Activated CD8-positive, alpha-beta memory T cell treated with anti-CD3 and anti-CD28 coated beads for 1 hour (primary cell): ENCODE measurements at places on chromosomes 3 and 15.
A peak's percentile ranks its signal among the peaks of the same experiment; 100 is the strongest.

GRCh38 chr3:46010519-46011113 is 15.0 kb upstream of the FYCO1 start:
- no peak for DNase-seq

DNA sequence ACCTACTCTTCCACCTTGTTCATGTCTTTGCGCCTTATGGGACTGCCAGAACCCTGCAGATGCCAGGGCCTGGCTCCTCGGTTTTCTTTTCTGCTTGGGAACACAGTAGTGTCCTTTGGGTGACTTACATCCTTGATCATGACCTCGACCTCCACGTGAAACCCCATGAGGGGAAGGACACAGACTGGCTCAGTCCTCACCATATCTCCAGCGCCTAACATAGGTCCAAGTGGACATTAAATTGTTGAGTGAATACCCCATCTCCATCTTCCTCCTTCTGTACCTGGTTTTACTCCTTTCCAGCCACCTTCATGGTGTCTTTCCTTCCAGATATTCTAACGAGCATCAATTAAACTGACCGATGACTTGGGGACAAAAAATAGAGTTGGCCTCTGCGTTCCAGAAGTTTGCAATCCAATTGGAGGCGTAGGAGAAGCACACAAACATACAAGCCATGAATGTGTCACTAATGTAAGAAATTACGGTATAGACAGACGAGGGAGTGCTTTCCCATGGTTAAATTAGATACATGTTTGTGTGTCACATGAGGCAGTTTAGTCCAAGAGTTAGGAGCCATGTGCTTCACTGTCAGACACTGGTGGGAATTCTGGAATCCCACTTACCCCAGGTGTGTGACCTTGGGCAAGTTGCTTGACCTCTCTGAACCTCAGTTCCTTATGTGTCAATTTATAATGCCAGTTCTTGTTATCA is 907 bp upstream of the HERC1 start:
- DNase-seq, result no peak

- no peak for DNase-seq
These were observed 9.6 kb downstream of the KLF15 start for GRCh38 chr3:126347543-126348161.

- DNase-seq, result no peak
These were observed 18.1 kb upstream of the DOCK3 start for GRCh38 chr3:50656417-50657195.

GRCh38 chr15:52247461-52247860 is 48.1 kb downstream of the MYO5C start:
- DNase-seq, result no peak

DNA sequence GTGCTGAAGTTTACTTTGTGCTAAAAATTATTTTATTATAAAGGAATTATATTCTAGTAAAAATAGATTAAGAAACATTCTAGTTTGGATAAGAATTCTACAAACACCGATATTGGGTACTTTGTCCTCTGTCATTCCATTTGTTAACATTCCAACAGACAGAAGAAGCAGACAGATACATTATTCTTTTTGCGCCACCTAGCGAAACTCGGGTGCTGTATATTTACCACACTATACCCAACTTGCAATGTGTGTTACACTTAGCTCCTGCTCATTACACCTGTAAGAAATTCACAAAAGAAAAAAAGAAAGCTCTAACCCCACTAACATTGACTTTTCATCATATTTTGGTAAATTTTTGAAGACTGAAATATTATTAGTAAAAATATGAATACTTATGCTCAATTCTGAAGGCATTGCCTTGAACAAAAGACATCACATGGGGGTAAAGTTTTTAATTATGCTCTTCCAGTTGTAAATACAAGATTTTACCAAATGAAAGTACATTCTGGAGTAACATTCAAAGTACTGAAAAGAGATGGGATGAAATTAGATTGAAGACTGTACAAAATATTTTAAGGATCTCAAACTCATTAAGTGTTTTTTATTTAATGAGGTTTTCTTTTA is 136.5 kb upstream of the MLF1 start:
- peak; percentile 3 for DNase-seq

- no peak for DNase-seq
These were observed 583.4 kb upstream of the SGO1 start for GRCh38 chr3:20769430-20769829.

DNA sequence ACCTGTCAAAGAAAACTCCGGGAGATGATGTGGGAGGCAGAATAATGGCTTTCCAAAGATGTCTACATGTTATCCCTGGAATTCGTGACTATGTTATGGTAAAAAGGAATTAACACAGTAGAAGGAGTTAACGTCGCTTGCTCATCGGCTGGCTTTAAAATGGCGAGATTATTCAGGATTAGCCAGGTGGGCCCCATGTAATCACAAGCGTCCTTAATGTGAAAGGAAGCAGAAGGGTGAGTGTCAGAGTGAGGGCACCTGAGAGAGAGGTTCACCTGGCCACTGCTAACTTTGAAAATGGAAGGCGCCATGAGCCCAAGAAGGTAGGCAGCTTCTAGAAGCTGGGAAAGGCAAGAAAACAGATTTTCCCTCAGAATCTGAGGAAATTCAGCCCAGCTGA is 557.2 kb downstream of the EPHB1 start:
- DNase-seq, result no peak

DNA sequence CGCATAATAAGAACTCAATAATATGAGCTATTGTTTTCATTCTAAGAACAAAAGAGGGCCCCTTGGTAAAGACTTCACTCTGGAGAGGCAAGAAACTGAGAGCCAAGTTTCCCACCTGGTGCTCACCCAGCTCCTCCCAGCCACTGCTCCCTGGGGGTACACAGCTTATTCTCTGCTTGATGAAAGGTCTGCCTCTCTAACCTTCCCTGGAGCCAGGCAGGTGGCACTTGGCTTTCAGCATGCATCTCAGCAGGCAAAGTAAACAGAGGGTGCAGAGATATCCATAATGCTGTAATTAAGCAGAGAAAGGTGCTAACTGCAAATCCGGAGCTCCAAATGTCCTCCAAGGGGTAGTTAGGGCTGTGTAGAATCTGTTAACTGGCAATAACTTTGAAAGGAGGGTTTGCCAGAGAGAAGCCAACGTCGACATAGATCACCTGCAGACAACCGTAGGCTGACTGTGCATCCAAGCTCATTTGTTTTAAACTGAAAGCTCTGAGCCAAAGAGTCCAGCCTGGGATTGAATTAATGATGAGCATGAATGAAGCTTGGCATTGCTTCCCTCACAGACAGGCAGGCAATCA is 159.6 kb upstream of the PROK2 start:
- no peak for DNase-seq

GRCh38 chr3:173943264-173943663 is 545.7 kb downstream of the NLGN1 start:
- DNase-seq, result no peak

- DNase-seq, result no peak
These were observed 2.2 kb downstream of the EID1 start for GRCh38 chr15:48880070-48880634.

DNA sequence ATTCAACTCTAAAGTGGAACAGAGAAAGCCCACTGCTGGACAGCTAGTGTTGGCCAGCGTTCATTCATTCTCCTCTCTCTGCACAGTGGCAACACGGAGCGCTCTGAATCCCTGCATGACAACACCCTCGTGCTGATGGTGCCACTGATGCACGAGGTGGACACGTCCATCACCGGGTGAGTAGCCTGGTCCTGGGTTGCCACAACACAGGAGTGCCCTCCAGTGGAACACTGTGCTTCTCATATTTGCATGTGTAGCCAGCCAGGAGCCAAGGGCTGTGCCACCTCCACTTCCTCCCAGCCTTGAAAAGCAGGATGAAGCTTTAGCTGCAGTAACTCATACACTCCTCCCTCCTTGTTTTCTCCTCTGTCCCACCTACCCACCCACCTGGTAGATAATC is 120.0 kb upstream of the CTDSPL start:
- no peak for DNase-seq

DNA sequence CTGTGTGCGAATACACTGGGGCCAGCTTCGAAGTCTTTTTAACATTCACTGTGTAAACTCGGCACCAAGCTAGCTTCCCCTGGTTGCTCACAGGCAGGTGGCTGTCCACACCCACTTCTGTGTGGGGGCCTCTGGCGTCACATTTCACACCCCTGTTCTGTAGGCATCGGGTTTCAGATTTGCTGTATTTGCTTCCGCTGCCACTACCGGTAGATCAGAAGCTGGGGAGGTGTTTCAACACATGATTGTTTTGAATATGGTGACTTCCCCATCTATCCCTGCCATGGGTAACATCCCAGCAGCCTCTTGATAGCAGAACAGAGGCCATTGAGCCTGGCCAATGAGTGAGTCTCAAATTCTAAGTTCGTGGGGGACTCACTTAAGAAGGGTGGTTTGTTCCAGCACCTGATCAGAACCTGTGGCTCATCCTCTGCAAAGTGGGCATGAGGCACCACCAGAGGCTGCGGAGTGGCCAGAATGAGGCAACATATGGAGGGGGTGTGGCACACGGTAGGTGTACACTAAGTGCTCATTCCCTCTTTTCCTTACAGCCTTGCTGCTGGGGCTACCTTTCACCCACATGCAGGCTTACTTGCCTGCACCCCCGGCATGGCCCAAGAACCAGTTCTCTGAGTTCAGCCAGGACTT is 61.5 kb downstream of the IQSEC1 start:
- DNase-seq, result peak; percentile 58

DNA sequence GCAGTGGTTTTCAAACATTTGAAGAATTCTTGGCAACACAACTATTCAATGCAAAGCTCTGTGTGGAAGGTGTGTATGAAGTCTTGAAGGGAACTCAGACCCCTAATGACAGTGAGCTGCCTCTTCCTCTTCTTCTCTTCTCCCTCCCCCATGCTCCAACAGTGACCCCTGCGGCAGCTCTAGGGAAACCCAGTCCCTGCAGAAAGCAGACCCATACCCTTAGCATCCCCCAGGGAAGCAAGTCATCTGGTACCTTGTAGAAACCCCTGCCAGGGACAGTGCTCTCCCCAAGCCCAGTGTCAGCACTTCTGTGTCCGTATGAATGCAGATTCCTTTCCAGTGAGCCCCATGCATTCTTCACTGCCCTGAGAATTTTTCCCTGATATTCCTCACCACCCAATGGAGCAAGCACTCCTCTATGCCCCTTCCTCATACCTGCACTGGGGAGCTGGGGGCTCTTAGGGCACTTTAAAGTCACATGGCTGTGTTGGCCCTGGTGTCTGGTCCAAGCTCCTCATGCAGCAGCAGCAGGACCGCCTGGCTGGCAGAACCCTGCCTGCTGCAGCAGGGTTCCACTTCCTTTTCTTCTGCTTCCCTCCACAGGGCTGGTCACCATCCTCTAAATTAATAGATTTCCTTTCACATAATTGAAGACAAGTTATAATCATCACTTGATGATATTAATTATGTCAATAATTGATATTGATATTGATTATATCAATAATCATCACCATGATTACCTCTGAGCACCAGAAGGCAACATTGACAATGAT is 442.5 kb downstream of the EPHB1 start:
- DNase-seq, result no peak

- no peak for DNase-seq
These were observed 681.6 kb upstream of the ARPP21 start for GRCh38 chr3:34957677-34958076.

DNA sequence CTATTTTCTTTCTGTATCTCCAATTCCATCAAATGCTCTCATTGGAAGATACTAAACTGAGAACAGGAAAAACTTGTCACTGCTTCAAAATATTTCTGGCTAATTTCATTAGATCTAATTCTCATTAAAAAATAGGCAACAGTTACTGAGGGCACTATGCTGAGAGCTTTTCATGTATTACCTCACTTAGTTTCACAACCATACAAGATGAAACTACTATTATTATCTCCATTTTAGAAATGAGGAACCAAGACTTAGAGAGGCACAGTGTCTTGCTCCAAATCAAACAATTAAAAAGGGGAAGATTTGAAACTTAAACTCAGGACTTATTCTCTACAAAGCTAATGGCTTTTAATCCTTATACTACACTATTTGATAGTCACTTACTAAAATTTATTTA is 7.2 kb upstream of the OTOL1 start:
- DNase-seq, result no peak

DNA sequence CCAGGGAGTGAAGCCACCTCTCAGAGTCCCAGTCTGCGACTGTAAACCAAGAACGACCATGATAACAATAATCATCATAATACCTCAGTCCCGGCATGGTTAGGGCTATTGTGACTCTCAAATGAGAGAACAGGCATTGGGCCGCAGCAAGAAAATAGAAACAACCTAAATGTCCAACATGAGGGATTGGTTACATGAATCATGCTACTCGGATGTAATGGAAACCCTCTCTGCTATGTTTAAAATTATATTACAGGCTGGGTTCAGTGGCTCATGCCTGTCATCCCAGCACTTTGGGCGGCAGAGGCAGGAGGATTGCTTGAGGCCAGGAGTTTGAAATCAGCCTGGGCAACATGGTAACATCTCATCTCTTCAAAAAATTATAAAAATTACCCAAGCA is 2.8 kb downstream of the CPN2 start:
- DNase-seq, result no peak

- no peak for DNase-seq
These were observed 10.3 kb upstream of the MUSTN1 start for GRCh38 chr3:52845157-52845556.
